Right renal cortex interstitium (tissue), 3 donors: ENCODE measurements at places on chromosomes 1 and 21. TPM values are rescaled to one million over a fixed set of nuclear protein-coding genes. Genes with fewer than 3 reads are reported as not detected.

DNA sequence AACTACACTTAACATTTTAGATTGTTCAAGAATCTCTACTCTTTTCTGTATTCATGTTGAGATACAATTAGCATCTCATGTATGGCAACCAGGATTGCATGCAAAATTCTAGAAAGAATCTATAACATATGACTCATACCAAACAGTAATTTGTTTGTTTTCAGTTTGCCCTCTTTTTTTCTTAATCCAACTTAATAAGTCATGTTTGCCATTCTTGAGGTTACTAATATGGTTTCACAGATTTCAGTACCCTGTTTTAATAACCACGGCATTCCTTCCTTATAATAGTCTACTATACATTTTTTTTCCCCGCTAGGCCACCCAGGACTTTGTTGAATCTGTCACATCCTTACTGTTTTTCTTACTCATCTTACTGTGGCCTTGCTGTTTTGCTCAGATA, 140.8 kb downstream of the FMN2 start:
- no peak for DNase-seq

DNA sequence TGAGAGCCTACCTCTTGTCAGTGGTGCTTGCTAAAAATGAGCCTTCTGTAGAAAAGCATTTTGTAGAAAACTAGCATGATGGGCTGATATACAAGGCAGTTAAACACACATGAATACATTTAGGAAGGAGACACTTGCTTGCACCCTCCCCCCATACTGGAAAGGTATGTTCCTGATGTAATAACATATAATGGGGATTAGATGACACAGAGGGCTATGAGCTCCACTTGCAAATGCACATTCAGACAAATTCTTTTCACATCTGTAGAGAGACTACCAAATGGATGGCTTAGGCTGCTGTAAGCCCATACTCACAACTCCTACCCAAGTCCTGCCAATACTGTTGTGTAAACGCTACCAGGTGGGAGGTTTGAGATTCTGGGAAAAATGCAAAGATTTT, 634.0 kb downstream of the SMYD3 start:
- DNase-seq: no peak

DNA sequence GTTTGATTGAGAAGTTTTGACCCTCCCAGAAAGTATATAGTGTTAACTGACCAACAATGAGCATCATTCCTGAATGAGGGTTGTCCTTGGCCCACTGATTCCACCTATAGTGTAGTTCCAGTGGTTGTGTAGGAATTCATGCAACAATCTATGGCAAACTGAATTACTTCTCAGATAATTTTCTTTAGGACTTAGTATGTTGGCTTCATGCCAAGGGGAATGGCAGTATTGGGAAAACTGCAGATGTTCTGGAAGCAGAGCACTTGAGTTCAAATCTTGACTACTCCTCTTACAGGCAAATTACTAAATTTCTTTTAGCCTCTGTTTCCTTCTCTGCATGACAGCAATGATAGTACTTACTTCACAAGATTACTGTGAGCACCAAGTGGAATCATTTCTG, 65.8 kb downstream of the LRIG2 start:
- no peak for DNase-seq

- DNase-seq: no peak
Measured at GRCh38 chr21:44510109-44510507, 29.9 kb downstream of the KRTAP10-1 start.

GRCh38 chr1:15833069-15833679, 14.3 kb upstream of the SPEN start:
- DNase-seq: no peak

GRCh38 chr1:42740851-42741580, 980 bp upstream of the CLDN19 start:
- no peak for DNase-seq

DNA sequence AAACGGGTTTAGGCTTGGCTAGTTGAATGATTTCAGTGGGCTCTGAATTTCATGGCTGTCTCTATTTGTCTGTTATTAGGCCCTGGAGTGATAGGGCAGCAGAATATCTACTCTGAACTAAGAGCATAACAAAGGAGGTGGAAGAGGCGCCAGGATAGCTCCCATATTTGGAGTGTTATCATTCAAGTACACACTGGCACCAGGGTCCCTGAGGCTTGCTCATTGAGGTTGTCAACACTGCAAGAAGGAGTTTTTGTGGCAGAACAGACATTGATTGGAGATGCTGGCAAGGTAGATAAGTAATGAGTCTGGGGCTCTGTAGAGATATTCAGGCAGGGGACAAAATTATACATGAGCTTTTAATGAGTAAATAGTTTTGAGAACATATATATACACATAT, 1748.4 kb downstream of the MRPL39 start:
- no peak for DNase-seq

- no peak for DNase-seq
Measured at GRCh38 chr1:48876330-48876785, 99.7 kb upstream of the BEND5 start.

- DNase-seq: no peak
Measured at GRCh38 chr1:51924455-51924854, 45.9 kb upstream of the NRDC start.

DNA sequence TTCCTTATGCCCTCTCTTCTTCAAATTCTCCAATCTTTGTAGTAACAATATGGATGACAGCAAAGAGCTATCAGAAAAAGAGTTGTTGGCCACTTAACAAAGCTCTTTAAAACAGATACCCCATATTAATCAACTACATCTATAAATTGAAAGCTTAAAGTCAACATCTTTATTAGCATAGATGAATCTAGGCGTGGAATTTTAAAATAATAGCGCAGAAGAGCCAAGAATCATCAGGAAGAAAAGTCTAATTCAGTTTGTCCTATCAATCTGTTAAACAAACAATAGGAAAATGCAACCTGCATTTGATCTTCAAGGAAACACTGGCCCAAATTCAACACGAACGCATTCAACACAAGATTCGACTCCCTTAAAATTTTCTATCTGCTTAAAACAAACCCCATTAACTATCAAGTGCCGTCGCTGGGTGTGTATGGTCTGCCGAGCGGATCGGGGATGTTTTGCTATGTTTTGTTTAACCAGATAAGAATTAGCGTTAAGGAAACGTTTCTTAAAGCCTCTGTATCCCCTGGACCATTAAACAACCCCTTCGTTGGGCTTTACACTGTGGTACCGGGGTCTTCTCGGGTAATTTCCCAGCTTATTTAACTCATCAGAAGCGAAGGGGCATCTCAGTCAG, 1.0 kb downstream of the LYST start:
- DNase-seq: no peak

GRCh38 chr21:37450445-37450941, 83.9 kb downstream of the DYRK1A start:
- no peak for DNase-seq

DNA sequence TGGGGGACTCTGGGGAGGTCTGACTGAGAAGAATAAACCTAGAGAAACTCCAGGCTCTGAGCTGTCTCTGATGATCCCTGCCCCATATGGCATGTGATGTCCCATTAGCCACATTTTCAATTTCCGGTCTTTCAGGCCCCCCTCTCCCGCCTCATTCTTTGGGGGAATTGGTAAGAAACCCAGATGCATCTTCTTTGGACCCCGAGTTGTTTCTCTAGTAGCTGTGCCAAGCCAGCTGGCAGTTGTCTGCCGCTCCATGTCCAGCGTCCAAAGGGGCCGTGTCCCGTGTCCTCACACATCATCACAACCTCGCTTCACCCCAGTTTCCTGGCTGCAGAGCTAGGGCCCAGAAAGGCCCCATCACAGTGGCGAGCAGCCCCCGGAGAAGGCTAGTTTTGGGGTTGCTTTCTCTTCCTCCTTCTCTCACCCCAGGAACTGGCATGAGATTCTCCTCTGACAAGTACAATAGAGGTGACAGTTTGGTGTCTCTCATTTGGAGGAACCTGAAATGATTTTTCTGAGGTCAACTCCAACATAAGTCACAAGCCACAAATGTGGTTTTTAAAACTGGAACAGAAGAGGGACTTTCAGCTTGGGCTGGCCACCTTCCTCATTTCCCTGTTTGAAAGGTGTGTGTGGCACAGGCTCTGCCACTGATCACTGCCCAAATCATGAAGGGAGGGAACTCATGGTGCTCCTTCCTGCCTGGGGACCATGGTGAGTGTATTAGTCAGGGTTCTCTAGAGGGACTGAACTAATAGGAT, 6.4 kb upstream of the GPR157 start:
- no peak for DNase-seq

- no peak for DNase-seq
Measured at GRCh38 chr1:87279536-87279875, 49.2 kb upstream of the LMO4 start.

DNA sequence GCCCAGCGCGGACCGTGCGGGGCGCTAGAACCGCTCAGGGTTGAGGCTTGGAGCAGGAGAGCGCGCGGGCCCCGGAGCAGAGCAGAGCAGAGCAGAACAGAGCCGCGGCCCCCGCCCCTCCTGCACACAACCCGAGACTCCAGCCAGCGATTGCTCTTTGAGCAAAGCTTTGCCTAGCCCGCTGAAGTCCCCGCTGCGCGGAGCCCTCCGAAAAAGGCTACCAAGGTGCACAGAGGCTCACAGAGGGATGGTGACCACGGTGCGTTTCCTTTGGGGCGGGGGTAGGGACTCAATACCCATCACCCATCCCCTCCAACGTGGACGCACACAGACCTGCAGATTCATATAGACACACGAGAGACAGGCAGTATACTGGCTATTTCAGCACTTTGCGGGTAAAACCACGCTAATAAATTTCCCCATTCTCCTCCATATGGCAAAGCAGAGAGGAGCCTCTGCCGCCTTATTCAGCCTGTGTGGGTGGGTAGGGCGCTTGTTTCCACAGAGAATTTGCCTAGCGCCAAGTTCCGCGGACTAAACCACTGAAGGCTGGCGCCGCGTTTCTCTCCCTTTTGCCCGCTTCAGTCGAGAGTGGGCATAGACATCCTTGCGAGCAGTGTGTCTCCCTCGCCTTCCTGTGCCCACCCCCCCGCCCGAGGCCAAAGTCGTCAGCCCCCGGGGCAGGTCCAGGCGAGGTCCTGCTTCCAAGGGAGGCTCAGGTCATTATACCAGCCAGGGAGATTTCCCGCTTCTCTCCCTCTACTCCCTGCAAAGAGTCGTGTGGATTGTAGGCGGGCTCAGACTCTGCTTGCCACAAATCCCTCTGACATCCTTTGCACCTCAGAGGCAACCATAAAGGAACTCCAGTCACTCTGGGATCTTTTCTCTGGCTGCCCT, 8.5 kb downstream of the HLX start:
- DNase-seq: no peak

GRCh38 chr1:207311888-207312603, 9.4 kb upstream of the CD55 start:
- no peak for DNase-seq

DNA sequence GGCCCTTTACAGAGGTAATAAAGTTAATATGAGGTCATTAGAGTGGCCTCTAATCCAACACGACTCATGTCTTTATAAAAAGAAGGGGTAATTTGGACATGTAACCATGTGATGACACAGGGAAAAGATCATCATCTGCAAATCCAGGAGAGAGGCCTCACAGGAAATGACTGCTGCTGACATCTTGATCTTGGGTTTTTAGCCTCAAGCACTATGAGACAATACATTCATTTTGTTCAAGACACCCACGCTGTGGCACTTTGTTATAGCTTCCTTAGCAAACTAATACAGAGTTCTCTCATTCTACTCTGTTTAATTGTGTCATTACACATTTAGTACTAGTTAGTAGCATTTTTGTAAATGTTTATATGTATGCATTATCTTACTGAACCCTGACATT, 64.0 kb upstream of the RUNX1 start:
- no peak for DNase-seq

DNA sequence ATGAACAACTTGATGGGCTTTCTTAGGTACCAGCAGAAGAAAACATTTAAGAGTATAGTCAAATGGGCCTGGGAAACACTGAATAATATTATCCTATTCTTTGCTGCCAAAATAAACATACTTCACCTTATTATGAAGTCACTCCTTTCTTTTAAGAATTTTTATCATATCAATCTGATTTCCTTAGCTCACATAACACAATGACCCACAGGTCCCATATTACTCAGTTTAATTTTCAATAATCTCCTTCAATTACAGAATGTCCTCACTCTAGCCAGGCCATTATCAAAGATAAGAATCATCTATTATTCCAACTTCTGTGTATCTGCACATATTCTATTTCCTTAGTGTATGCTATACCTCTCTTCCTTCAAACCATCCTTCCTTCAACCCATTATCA, 63.0 kb downstream of the PIGK start:
- no peak for DNase-seq

DNA sequence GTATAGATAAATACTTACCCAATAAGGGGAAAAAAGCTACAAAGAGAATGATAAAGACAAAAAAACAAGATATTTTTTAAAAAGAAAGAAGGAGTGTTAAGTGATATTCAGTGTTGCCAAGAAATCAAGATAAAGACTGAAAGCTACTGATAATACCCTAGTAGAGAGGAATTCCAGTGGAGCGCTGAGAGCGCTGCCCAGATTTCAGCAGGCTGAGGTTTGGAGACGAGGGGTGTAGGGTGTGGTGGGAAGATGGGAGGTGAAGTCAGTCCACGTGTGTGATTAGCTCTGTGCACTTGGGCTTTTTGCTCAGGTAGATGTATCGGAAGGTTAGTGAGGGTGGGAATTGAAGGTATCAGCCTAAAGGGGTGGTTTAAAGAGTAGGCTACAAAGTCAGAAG, 47.8 kb downstream of the FMN2 start:
- DNase-seq: no peak

DNA sequence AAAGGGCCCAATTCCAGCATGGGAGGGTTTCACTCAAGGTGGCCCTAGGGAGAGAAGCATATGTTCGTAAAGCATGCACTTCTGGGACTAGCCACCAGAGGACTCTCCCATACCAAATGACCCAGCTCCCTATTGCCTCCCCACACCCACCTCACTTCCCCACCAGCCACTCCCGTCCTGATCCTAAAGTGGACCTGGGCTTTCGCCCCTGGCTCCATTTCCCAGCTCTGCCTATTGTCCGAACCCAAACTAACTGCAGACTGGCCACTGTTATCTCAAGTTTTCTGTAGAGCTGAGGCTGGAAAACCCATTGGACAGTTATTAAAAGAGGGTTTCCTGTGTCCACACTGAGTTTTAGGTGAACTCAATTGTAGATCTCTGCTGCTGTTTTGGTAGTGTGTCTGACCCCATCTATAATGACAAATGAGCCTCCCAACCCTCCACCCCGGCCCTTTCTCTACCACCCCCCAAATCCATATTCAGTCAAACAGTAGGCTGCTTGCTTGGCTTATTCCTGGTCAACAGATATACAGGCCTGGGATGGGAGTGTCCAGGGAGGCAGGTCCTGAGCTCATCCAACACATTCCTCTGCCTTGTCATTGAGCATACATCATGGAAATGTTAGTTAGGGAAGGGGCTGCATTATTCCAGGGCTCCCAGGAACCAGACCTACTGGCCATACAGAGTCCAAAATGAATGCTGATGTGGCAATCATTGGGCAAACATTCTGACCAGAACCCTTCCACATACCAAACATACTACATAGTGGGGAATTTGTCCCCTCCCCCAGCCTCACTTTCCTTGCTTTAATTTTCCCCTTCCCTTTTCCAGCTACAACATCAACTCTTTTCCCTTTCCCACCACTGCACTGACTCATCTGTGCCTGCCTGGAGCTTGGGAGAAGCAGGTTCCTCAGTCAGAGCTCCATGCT, 59.2 kb downstream of the ABCA4 start:
- no peak for DNase-seq

GRCh38 chr1:31848381-31848897, 32.6 kb upstream of the SPOCD1 start:
- no peak for DNase-seq

Gene CHI3L2
- 0.24 TPM for polyA plus RNA-seq

Gene CRP
- not detected for polyA plus RNA-seq

Gene ERICH3
- 0.42 TPM for polyA plus RNA-seq

Gene FAM3B
- 20.5 TPM for polyA plus RNA-seq

Gene CD1D
- polyA plus RNA-seq: 6.1 TPM

Gene ACKR1
- 0.31 TPM for polyA plus RNA-seq

Gene MYOG
- 0.14 TPM for polyA plus RNA-seq
